PC-3 (cell line): ENCODE measurements at places on chromosomes 5 and 9. TPM values are rescaled to one million over a fixed set of nuclear protein-coding genes. Genes with fewer than 3 reads are reported as not detected.

Gene SLC28A3
- not detected in 2 replicates for total RNA-seq

Gene MAP3K1
- 4.2 and 5.7 TPM in 2 replicates for total RNA-seq

Gene FOXD4L6
- total RNA-seq: not detected in 2 replicates

Gene SLC6A19
- not detected in 2 replicates for total RNA-seq

Gene DOCK8
- total RNA-seq: 1.5 and 1.9 TPM in 2 replicates

Gene MYOZ3
- total RNA-seq: not detected in 2 replicates

Gene GLRA1
- not detected in 2 replicates for total RNA-seq

Gene SAXO1
- not detected in 2 replicates for total RNA-seq

Gene PCA3
- not detected in 2 replicates for total RNA-seq

Gene ZNF346
- total RNA-seq: 33.9 and 38.9 TPM in 2 replicates

Gene REEP2
- total RNA-seq: 2.4 and 2.5 TPM in 2 replicates

Gene C9orf43
- total RNA-seq: 0.29 and 0.52 TPM in 2 replicates

Gene EMB
- 5.4 and 5.6 TPM in 2 replicates for total RNA-seq

Gene CLK4
- 11.3 and 23.8 TPM in 2 replicates for total RNA-seq

Gene SHOC1
- total RNA-seq: 0.18 TPM in 1 of 2 replicates, not detected in the other

Gene DBH
- total RNA-seq: not detected in 2 replicates

Gene BTNL8
- total RNA-seq: 0.23 TPM in 1 of 2 replicates, not detected in the other

Gene NEK6
- 21.1 and 22.1 TPM in 2 replicates for total RNA-seq

Gene PARP8
- total RNA-seq: 0.07 and 0.69 TPM in 2 replicates

Gene PCDHB10
- 0.33 and 0.35 TPM in 2 replicates for total RNA-seq

Gene HTR4
- not detected in 2 replicates for total RNA-seq

Gene PCDHB7
- 0.22 TPM in 1 of 2 replicates, not detected in the other for total RNA-seq

Gene GLDC
- total RNA-seq: 5.4 and 8.1 TPM in 2 replicates

Gene AQP7
- not detected in 2 replicates for total RNA-seq

Gene MUSK
- total RNA-seq: not detected in 2 replicates

Gene LIFR
- 10.4 and 15.7 TPM in 2 replicates for total RNA-seq

Gene NCS1
- total RNA-seq: 13.4 and 14.0 TPM in 2 replicates

Gene UGT3A2
- total RNA-seq: not detected in 2 replicates

Gene CNTRL
- total RNA-seq: 6.0 and 7.9 TPM in 2 replicates

Gene WNT8A
- total RNA-seq: not detected in 2 replicates

Gene ISCA1
- total RNA-seq: 28.8 and 29.1 TPM in 2 replicates

Gene KCNV2
- not detected in 2 replicates for total RNA-seq

Gene ACTL7B
- total RNA-seq: not detected in 2 replicates

Gene CDC20B
- total RNA-seq: not detected in 2 replicates

Gene SOWAHA
- 0.04 TPM in 1 of 2 replicates, not detected in the other for total RNA-seq
